ENCODE measurements at places on chromosomes 3 and 15.

DNA sequence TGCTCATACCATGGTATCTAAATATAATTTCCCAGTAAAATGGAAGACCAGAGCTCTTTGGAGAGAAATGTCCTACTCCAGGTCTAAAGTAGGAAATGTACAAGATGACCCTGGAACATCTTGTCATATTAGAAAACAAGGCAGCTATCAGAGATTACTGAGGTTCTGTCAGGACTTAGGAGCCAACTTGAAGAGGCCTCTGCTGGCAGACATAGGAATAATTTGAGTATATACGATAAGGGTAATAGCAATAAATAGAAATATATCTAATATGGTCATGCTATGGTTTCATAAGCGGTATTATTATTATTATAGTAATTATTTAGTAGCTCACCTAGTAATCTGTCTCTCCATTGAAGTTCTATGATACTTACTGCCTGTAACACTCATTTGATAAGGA, 224.2 kb downstream of the SOX2 start:
- DNase-seq: no peak

- DNase-seq: peak; percentile 10
These were observed 141.0 kb upstream of the MYRIP start for GRCh38 chr3:39668420-39668819.

DNA sequence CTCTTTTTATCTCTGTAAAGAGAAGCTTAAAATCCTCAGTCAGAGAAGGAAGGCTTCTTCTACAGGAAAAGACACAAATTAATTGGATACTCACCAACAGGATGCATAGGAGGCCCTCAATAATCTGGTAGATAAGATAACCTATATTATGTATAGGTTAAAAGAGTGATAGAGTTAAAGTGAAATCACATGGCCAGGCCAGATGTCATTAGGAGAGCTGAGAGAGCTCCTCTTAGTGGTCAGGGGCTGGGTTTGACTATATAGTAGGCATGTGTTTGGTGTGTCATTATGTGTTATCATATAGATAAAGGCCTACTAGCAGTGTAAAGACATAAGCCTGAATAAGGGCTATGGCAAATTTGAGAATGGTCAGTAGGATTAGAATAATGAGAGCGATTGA, 479.3 kb downstream of the EPHA3 start:
- no peak for DNase-seq

- DNase-seq: no peak
These were observed 244.9 kb downstream of the FGF12 start for GRCh38 chr3:192482391-192482790.

DNA sequence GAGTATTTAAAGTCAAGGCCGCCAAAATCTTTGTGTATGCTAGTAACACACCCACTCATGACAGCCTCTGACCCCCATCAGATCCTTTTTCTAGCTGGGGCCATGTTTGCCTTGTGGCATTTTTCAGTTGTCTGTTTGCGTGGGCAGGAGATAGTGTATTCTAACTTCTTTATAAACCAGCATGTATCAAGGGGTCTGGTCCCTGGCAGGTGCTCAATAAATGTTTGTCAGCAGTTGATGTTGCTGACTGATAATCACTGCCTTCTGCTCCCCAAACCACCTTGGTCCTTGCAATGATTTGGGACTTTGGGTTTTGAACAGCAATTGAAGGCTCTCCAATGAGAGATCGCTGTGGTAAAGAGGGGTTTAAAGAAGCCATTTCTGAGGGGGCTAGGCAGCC, 19.2 kb downstream of the RARB start:
- no peak for DNase-seq

GRCh38 chr3:83928391-83928790, 1030.4 kb upstream of the CADM2 start:
- DNase-seq: peak; percentile 7

DNA sequence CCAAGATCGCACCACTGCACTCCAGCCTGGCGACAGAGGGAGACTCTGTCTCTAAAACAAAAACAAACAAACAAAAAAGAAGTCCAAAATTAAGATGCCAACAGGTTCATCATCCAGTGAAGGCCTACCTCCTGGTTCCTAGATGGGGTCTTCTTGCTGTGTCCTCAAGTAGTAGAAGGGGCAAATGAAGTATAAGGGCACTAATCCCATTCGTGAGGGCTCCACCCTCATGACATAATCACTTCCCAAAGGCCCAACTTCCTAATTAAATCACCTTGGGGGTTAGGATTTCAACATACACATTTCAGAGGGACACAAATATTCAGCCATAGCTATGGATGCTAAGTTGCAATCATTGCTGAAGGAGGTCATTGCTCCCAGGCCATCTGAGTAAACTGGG, 45.8 kb downstream of the PCNP start:
- no peak for DNase-seq

GRCh38 chr3:140162551-140162950, 227.6 kb downstream of the CLSTN2 start:
- no peak for DNase-seq

- no peak for DNase-seq
These were observed 20.6 kb upstream of the LCTL start for GRCh38 chr15:66586155-66586976.

DNA sequence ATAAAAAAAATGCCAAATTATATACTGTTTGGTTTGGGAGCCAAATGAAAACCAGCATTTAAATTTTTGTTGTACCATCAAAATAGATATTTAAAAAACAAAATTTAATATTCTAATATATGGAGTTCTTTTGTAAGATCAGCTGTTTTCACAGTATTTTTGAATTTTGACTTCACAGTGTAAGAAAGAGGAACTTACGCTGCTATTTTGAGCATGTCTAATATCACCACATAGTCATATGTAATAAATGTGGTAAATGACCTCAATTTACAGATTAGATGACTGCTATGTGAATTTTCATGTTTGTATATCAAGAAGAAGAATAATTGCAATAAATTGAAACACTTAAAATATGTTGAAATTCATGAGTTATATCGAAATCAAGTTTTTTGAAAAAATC, 189.6 kb downstream of the ARRDC4 start:
- no peak for DNase-seq

Measured in activated CD8-positive, alpha-beta T cell treated with anti-CD3 and anti-CD28 coated beads for 36 hours (primary cell).